Activated CD8-positive, alpha-beta memory T cell treated with anti-CD3 and anti-CD28 coated beads for 4 hours (primary cell): ENCODE measurements at places on chromosomes 7 and 10.

DNA sequence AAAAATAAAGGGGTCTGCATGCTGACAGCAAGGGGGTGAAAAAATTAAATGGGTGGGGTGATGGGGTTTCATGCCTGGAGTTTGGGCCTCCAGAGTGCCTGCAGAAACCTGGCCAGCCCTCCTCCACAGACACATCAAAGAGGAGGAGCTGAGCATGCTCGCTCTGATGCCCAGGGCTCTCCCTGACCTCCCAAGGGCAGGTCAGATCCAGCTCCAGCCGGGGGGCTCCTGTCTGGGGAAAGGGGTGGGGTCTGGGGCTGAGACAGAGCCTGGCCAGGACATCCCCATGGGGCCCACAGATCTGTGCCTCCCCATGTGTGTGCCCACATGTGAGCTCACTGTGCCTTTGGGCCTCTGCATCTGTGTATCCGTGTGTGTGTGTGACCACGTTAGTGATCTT is 915 bp upstream of the CALHM1 start:
- DNase-seq = no peak

DNA sequence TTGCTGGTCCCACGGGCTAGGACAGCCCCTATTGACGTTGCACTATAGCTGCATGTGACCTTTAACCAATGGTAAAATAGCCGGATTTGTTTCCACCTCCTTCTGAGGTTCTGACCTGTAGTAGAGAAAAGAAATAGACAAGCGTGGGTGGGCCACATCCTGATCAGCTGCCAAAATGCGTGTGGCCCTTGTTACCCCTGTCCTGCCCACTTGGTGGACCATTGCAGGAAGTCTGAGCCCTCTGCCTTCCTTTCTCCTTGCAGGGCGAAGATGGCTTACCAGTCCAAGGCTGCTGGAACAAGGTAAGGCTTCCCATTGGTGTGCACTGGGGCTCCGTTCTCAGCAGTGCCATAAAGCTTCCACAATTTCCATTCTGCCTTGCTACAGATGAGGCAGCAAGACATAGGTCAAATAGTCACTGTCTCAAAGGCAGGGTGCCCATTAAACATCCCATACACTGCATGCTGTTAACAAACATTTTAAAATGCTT is 95.9 kb upstream of the MACROH2A2 start:
- DNase-seq = no peak

GRCh38 chr7:148507787-148508186 is 82.8 kb upstream of the C7orf33 start:
- no peak for DNase-seq

DNA sequence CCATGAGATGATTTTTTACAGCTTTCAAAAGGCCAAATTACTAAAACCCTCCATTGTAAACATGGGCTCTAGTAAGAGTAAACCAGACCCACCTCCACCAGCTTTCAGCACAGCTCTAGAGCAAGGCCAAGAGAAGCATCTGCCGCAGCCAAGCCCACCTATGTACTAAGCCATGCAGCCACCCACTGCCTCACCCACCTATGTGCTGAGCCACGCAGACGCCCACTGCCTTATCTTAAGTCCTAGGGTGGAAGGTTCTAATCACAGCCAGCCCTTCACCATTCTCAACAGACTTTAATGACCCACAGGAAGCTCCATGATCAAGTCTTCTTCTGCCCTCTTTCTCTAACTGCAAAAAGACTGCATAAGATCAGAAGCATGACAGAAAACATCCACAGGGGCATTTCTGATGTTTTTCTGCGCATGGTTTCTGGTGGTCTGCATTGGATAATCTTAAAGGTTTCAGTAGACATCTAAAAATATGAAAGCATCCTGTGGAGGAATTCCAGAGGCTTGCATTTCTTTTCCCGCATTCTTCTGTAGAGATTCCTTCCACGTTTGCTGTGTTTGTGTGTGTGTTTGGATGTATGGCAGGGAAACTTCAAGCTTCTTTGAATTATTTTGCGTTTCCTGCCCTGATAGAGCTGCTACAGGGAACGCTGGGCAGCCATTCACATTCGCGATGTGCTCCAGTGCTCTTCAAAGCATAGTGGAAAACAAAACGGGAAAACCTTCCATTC is 286.1 kb upstream of the KLF6 start:
- no peak for DNase-seq

DNA sequence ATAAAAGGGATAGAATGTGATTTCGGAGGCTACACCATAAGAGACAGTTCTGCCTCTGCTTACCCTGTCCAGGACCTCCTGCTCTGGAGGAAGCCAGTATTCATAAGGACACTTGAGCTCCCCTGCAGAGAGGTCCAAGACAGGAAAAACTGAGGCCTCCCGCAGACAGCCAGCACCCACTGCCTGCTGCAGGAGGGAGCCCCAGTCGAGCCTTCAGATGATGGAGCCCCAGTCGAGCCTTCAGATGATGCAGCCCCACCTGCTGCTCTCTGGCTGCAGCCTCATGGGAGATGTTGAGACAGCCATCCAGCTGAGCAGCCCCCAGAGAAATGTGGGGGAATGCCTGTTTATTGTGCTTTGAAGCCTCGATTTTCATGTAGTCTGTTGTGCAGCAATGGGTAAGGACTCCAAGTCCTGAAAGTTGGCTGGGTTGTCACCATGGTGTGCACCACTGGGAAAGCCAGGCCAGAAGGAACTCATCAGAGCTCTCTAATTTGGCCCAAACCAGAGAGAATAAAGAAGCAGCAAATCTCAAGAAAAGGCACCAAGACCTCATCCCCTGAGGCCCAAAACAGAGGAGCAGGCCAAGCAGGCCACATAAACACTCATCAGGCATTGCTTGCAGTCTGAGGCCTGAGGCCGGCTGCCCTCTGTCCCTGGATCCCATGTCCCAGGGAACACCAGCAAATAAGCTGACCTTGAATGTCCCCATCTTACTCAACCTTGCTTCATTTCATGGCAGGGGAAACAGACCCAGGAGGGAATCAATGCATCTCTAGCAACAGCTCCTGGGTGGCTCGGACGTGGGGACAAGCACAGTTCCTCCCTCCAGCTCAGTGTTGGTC is 30.9 kb downstream of the CALML5 start:
- no peak for DNase-seq

DNA sequence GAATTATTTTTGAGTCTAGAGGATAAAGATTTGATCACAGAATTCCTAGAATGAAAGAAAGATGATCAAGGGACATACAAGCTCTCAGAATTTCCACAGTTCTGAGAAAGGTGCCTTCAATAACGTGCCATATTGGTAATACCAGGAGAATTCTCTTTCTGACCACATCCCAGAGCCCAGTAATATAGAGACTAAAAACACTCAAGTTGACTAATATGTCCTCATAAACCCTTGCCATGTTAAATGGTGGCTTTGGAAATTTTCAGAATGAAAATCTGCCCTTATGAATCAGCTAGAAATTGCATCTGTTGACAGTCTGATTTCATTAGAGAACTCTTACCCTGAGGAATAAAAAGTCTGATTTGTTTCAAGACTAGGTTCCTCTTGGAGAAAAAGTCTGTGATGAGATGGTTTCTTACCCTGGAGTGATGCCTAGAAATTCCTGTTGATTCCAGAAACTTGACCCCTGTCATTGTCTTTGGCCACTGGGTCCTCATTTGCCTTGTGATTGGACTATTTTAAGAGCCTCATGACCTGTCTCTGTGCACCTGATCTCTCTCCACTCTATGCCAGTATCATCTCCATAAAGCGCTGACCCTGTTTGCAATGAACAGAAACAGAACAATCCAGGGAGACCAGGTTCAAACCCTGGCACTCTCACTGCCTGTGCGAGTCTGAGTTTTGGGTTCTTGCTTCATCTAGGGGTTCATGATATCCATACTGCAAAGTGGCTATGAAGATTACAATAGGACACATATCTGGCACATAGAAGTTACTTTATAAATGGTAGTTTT is 3.3 kb downstream of the IL2RA start:
- DNase-seq = no peak

- no peak for DNase-seq
Observed at GRCh38 chr7:149826344-149827088, 11.7 kb upstream of the ZNF862 start.

DNA sequence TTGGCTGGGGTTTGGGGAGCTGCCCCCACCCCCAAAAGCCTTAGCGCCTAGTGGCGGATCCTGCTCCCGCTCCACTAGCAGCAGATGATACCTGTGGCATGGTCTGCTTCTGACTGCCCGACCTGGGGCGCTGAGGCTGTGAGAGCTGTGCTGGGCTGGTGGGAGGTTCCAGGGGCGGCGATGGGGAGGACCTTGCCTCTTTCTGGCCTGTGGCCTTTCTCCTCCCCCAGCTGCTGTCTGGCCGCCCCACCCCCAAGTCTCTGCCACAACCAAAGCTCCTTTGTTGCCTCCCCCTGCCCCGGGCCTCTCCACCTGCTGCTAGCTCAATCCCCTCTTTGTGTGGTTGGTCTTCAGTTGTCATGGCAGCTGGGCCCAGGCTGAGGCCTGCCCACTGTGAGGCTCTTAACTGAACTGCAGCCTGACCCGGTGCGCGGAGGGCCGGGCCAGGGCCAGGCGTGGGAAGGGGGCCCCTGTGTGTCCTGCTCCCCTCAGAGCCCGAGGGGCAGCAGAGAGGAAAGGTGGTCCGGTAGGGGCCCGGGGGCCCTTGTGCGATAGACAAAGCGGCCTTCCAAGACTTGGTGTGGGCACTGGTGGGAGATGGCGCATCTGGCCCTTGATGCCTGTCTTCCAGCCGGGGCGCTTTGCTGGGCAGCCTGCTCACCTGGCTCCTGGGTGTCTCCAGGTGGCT is 4.7 kb downstream of the ZNF775 start:
- no peak for DNase-seq

DNA sequence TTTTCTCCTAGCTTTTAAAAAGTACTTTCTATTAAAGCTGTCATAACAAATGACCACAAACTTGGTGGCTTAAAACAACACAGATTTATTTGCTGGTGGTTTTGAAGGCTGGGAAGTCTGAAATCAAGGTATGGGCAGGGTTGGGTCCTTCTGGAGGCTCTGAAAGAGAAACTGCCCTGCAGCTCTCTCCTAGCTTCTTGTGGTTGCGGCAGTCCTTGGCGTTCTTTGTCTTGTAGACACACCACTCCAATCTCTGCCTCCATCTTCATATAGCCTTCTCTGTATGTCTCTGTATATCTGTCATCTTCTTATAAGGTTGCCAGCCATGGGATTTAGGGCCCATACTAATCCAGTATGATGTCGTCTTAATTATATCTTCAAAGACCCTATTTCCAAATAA is 79.4 kb upstream of the PRR15 start:
- DNase-seq = no peak

- DNase-seq = no peak
Observed at GRCh38 chr7:151374139-151374538, 32.5 kb downstream of the NUB1 start.

- no peak for DNase-seq
Observed at GRCh38 chr10:88064608-88065382, 201.4 kb downstream of the PTEN start.

DNA sequence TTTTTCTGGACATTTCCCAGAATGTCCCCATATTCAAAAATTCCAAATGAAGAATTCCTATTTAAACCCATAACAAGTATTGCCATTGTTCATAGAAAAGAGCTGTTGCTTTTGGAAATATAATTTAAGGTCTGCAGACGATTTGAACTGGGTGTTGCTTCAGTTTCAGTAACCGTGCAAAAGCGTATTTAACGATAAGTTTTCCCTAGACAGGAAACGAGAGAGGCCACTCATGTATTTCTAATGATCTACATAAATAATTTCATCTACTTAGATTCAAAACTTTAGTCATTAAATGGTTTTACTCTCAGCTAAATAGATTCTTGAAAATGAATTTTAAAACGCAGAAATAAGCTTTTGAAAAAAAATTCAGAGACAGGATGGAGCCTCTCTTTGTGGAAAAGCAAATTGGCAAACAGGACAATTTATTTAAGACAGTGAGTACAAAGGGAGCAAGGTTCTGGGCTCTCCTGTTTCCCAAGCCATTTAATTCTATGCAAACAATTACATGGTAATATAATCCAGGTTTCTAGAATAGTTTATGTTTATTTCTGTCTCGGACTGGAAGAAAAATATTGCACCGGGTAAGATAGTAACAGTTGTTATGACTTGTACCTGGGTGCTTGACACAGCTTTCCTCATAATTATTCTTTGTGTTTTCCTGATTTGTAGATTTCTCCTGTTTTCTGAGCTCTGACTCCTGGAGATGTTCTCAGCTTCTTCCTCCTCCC is 263.0 kb downstream of the BAMBI start:
- no peak for DNase-seq

DNA sequence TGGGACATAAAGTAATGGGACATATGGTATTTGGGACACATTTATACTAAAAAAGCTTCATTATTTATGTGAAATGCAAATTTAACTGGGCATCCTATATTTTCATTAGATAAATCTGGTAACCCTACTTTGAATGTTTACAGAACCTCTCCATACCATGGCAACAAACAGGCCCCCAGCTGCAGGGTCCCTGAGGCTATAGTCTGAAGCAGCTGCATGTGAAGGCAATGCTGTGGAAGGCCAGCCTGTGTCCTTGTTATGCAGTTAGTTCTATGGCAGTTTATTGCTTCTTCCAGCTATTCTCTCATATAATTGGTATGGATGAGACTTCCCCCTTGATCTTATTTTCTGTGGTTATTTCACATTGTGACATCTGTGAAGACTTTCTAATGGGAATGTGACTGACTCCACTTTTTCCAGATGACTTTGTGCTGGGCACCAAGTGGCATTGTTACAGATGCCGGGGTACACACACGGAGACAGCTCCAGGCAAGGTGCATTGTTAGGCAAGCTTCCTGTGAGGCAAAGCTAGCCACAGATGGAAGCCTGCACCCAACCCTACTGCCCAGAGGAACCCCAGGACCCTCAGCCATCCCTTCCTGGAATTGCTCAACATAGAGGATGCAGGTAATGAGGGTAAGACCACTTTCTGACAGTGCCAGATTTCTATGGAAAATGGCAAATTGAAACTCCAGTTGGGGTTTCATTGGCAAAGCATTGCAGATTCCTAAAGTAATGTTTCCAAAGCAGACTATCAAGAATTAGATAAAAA is 49.5 kb upstream of the ADAM12 start:
- DNase-seq = no peak

GRCh38 chr10:1398626-1399410 is 338.5 kb downstream of the ADARB2 start:
- DNase-seq = no peak

DNA sequence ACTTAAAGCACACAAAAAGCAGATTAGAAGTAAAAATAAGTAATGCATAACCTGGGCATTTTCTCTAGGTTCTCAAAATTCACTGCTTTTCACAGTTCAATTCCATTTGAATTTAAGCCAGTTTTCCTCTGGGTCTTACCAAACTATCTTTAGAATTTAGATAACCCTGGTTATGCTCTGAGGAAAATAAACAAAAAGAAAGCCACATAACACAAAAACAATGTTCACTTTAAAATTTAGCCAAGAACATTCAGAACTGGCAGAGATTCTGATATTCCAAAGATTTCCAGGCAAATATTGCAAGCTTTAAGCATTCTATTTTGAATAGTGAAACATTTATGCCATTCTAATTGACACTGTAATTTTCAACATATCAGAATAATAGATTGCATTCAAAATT is 50.7 kb upstream of the PRKG1 start:
- no peak for DNase-seq
